ENCODE measurements at places on chromosomes 11 and 22.

DNA sequence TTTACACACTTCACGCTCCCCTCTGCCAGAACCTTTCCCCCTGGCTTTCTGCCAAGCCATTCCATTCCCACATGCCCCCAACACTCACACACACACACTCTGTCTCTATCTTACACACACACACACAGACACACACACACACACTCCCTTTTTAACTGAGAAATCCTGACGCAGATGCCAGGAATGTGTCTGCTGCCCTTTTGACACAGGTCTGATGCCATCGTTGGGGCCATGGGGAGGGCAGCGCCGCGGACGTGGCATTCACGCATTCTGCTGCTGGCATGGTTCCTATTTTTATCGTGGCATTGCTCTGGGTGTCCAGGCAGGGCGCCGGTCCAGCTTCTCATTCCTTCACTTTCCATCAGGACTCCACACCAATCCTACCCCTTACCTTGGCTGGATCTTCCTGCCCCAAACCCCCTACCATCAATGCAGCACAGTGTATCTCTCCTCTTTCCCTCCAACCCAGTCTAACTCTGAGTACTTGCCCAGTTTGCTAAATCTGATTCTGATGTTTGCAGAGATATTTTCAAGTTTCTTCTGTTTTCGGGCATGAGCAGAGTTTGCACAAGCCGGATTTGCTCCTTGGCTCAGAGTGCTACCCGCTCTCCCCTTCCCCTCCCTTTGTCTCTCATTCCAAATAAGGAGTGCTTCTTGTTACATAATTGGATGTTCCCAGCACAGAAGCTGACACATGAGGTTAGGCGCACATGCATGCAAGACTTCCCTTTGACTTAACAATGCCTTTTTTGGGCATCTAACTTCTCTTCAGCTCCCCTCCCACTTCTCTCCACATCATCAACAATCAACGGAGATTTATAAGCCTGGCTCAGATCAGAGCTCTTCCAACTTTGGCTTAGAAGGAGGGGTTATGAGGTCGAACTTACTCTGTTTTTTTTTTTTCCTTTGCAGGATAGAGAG lies 18.8 kb downstream of the SNX19 start:
- DNase-seq: no peak

DNA sequence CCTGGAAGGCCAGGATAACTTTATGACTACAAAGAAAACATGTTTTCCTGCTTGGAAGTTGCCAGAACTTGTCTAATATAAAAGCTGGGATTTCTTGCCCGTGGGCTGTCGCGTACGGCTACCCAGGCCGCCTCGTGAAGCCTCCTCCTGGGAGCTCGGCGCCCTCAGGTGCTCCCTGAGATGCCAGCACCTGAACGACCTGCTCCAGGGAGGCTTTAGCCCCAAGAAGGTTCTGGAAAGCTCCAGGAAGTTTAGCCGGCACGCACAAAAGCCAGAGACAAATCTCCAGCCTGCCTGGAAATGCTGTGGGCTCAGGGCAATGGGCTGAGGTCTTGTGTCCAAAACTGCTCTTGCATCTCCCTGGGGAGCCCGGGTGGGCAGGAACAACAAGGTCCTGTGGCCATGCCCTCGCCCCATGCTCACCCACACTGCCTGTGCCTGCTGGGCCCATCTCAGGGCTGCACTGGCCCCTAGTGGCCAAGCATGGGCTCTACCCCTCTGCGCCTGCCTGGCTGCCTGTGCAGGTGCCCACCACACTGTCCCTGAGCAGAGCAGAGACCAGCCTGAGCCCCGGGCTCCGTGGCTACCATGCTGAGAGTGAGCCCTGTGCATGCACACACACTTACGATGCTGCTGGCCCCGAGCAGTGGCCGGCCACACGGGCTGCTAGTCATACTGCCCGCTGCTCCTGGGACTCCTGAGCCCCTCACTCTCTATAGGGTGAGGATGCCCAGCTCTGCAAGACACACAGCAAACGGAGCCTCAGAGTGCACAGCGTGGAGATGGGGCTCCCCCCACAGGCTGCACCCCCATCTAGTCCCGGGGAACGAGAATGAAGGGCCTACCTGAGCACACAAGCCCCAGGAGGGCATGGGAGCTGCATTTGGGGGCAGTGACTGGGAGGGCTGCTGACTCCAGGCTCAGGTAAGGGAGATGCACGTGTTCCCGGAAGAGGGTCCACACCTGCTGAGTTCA lies 4.9 kb upstream of the CELSR1 start:
- peak; percentile 65 for DNase-seq

- DNase-seq: no peak
Measured at GRCh38 chr11:27869701-27870100, 169.4 kb upstream of the BDNF start.

GRCh38 chr11:87307101-87307500 lies 269.4 kb downstream of the TMEM135 start:
- DNase-seq: no peak

DNA sequence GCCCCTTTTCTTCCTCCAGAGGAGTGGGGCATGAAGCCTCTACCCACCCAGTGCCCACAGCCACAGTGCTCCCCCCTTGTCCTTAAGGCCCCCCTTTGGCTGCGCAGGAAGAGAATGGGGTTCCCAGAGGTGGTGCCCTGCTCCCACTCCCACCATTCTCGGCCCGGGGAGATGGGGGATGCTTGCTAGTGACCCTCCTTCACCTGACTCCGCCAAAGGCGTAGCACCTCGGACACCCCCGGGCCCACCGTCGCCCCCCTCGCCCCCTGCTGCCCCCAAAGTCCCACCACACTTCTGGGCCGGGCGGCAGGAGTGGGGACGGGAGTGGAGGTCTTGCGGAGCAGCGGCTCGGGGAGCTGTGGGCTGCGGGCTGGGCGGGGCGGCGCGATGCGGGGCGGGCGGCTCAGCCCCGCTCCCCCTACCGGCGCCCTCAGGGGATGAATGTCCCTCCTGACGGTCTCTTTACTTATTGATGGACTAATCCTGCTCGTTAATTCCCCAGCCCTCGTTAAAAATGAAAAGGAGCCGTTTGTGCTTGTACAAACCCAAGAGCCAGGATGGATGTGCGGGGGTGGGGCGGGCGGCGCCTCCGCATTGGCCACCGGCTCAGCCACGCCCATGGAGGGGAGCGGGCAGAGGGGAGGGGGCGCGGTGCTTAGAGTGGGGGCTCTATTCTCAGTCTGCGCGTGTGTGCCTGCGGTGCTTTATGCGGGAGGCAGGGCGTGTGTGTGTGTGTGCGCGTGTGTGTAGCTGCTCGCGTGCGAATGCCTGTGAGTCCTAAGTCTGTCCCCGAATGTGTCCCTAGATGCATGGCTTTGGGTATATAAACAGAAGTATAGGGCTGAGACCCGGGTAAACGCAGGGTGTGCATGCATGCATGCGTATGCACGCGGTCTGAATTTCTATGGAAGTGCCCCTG lies 25.6 kb downstream of the SYT7 start:
- DNase-seq: no peak

DNA sequence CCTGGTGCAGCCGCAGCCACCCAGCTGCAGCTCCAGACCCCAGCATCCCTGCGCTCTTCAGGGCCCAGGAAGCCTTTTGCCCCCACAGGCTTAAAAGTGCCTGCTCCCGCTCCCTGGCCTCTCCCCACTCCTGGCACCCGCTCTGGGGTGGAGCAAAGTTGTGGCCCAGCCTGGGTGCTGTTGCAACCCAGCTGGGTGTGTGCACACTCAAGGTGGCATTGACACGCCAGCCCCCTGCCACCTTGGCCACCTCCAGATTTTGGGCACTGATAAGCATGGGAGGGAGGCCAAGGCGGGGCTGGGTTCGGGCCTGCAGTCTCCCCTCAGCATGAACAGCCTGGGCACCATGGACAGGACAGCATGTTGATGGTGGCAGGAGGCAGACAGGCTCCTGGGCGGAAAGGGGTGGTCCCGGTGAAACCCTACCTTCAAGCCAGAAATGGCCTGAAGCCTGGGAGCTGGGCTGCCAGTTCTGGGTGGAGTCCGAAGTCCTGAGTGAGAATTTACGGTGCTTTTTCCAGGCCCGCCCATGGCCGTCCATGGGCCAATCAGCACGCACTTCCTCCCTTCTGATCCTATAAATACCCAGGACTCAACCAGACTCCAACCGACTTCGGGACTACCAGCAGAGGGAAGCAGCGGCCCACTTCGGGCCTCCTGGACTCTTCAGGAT lies 23.6 kb upstream of the RNASEH2C start:
- no peak for DNase-seq

GRCh38 chr11:61499816-61500491 lies 8.6 kb upstream of the LRRC10B start:
- DNase-seq: no peak

- no peak for DNase-seq
Measured at GRCh38 chr11:126433989-126434949, 78.8 kb downstream of the ST3GAL4 start.

- no peak for DNase-seq
Measured at GRCh38 chr11:133443206-133443747, 89.0 kb downstream of the OPCML start.

- DNase-seq: no peak
Measured at GRCh38 chr11:33147559-33147958, 13.7 kb downstream of the CSTF3 start.

DNA sequence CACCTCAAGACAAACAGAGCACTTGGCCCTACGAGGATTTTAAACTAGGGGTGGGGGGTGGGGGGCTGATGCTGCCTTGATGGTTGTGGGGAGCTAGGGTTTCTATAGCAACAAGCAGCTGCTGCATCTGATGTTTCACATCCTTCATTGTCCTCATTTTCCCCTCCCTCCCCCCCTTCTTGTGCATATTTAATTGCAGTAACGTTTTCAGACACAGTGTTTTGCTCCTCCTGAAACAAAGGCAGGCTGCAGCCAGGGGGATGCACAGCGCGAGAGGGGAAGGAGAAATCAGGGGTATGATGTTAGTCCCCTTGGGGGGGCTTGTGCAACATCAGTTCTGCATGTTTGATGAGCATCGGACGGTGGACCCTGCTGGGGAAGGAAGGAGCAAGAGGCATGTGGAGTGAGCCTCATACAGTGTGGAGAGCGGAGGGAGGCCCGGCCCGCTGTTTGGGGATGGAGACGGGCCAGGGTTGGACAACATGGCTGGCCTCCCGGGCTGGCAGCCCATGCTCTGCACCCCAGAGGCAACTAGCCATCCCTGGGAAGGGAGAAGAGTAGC lies 208.3 kb downstream of the CEP164 start:
- DNase-seq: no peak

DNA sequence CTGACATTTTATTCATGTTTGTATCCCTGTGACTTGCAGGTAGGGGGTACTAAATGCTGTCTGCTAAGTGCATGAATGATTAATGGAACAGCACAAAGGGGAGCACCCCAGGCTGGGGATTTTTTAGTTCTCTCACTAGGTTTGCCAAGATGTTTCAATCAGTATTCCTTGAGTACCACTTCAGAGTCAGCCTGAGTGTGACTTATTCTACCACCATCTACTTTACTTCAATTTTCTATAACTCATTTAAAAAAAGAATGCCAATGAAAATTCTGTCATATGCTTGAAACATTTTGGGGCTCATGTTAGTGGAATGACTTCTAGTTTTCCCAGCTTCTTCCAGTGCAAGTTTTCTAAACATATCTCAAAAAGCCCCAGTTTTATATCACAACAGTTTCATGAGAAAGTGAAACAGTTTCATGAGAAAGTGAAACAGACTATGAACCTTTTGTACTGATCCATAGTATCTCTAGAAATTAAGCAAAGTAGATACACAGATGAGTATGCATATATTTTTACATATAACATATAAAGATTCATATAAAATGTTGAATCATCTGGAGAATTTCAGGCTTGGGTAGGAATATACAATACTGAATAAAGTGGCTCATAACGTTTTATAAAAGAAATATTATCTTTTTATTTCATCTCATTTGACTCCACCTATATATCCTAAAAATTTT lies 252.4 kb downstream of the GRM5 start:
- DNase-seq: no peak

- no peak for DNase-seq
Measured at GRCh38 chr22:17159504-17159951, 451 bp upstream of the HDHD5 start.

DNA sequence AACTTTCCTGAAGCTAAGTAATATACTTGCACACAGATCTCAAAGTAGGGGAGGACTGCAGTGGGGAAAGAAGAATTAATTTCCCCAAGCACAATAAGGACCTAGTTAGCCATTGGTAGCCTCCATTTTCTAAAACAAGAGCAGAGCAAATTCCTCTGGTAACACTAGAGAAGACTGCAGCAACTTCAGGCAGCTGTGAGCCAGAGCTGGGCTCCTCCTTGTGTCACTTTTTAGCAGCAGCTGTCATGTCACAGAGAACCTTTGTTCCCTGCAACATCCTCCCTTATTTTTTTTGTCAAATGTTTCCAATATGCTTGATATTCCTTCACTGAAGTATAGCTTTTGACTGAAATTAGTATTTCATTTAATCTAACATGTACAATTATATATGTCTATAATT lies 54.4 kb downstream of the RRAS2 start:
- DNase-seq: no peak

DNA sequence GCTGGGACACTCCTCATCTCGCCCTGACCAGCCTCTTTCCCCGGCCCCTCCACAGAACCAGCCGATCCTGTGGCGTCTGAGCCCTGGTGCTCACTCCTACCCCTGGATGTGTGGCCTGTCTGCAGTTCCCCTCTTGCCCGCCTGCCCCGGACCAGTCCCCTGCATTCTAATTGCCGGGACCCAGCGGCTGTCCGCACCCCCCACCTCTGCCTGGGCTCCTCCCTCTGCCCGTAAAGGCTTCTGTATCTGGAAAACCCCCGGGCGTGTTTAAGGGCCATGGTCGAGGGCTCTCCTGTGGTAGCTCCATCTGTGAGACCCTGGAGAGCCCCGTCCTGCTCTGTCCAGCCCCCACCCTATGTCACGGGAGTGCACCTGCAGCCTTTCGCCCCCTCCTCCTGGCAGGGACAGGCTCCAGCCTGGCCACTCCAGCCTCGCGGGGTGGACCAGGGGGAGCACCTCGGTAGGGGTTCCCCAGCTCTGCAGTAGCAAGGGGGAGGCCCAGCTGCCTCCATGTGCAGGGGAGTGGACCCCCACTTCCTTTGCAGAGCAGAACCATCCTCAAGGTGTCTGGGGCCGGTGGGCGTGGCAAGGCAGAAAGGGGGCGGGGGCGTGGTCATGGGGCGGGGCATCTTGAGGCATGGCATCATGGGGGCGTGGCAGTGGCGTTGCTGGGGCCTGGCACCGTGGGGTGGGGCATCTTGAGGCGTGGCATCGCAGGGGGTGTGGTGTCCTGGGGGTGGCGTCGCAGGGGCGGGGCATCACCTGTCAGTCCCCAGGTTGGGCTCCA lies 430.4 kb downstream of the TBC1D22A start:
- DNase-seq: no peak

All from CD8-positive, alpha-beta memory T cell (primary cell).